Activated T-helper 1 cell treated with anti-CD3 and anti-CD28 coated beads, Interleukin-12 subunit alpha, Interleukin-12 subunit beta, Interleukin-2, Interleukin-4 antibody, amounts not matched to agents 30 ng/mL and 10 ng/mL and 1 ng/mL, durations not matched to agents 14 hours and 24 hours and 36 hours (primary cell): ENCODE measurements at places on chromosomes 6 and 20. TPM values are rescaled to one million over a fixed set of nuclear protein-coding genes. Genes with fewer than 3 reads are reported as not detected.

The ALDH8A1 gene
- 0.93 and 1.6 TPM in 2 replicates for total RNA-seq

The EDN3 gene
- not detected in 2 replicates for total RNA-seq

The HLA-DRA gene
- total RNA-seq: 39.3 and 40.1 TPM in 2 replicates

The XKR7 gene
- total RNA-seq: not detected in 2 replicates

The PCIF1 gene
- total RNA-seq: 27.9 and 28.5 TPM in 2 replicates

The BFSP1 gene
- 0.76 and 0.80 TPM in 2 replicates for total RNA-seq

The HLA-DRB5 gene
- total RNA-seq: 15.8 and 20.3 TPM in 2 replicates

The FAM162B gene
- not detected in 2 replicates for total RNA-seq

The BTN1A1 gene
- total RNA-seq: not detected in 2 replicates

The ERGIC3 gene
- total RNA-seq: 132 and 137 TPM in 2 replicates

The HEY2 gene
- not detected in 2 replicates for total RNA-seq

The PGBD1 gene
- total RNA-seq: 1.7 and 2.0 TPM in 2 replicates

The CALHM4 gene
- total RNA-seq: not detected in 2 replicates

The TAAR5 gene
- total RNA-seq: not detected in 2 replicates

The NOP56 gene
- total RNA-seq: 863 and 897 TPM in 2 replicates

The COX7A2 gene
- 495 and 497 TPM in 2 replicates for total RNA-seq

The MOG gene
- total RNA-seq: not detected in 2 replicates

The PDCD2 gene
- 142 and 144 TPM in 2 replicates for total RNA-seq

The CAGE1 gene
- 0.13 and 0.20 TPM in 2 replicates for total RNA-seq

The TPD52L2 gene
- total RNA-seq: 65.9 and 73.2 TPM in 2 replicates

The HAO1 gene
- not detected in 2 replicates for total RNA-seq

The CNKSR3 gene
- total RNA-seq: not detected in 2 replicates

The KLC4 gene
- 12.7 and 13.7 TPM in 2 replicates for total RNA-seq

The BCL2L1 gene
- 417 and 420 TPM in 2 replicates for total RNA-seq

The PRICKLE4 gene
- total RNA-seq: not detected in 2 replicates

The CARMIL1 gene
- 1.7 and 1.9 TPM in 2 replicates for total RNA-seq

The HSPA12B gene
- not detected in 2 replicates for total RNA-seq

The ZSCAN23 gene
- 1.1 and 2.2 TPM in 2 replicates for total RNA-seq

The C20orf202 gene
- not detected in 2 replicates for total RNA-seq

The GPX5 gene
- total RNA-seq: not detected in 2 replicates

The BPIFB1 gene
- total RNA-seq: not detected in 2 replicates

The BRD2 gene
- 316 and 330 TPM in 2 replicates for total RNA-seq

The ZNF831 gene
- total RNA-seq: 3.4 and 3.6 TPM in 2 replicates
